ENCODE measurements at places on chromosomes 11 and 22. TPM values are rescaled to one million over a fixed set of nuclear protein-coding genes. Genes with fewer than 3 reads are reported as not detected.

Gene RNF169
- 4.7 TPM for total RNA-seq

Gene MRTFA
- 47.9 TPM for total RNA-seq

Gene FOLH1
- total RNA-seq: not detected

Gene PGA4
- not detected for total RNA-seq

Gene TESMIN
- total RNA-seq: 5.9 TPM

Gene POU2F3
- total RNA-seq: not detected

Gene MS4A12
- not detected for total RNA-seq

Gene WNT11
- total RNA-seq: 1.4 TPM

Gene BSX
- not detected for total RNA-seq

Gene OSM
- total RNA-seq: not detected

Gene CARD18
- total RNA-seq: not detected

Gene RTN4RL2
- total RNA-seq: 127 TPM

Gene BACE1
- 8.4 TPM for total RNA-seq

Gene CD3G
- total RNA-seq: not detected

Gene TRIM34
- 3.7 TPM for total RNA-seq

Gene TMEM132A
- total RNA-seq: 160 TPM

Gene C22orf31
- total RNA-seq: not detected

Gene FBXO7
- total RNA-seq: 69.1 TPM

Gene TEAD1
- total RNA-seq: 62.9 TPM

Gene BARX2
- not detected for total RNA-seq

Gene GALNT18
- total RNA-seq: 19.7 TPM

Gene SYT7
- total RNA-seq: 0.72 TPM

Gene BATF2
- 1.0 TPM for total RNA-seq

Gene GRM5
- total RNA-seq: 0.01 TPM

Gene HDHD5
- total RNA-seq: 44.1 TPM

Gene TMEM191C
- 0.98 TPM for total RNA-seq

Gene TSPAN18
- total RNA-seq: 2.4 TPM

Gene CCDC116
- total RNA-seq: 0.06 TPM

Gene CCDC87
- 0.54 TPM for total RNA-seq

Gene OR8G5
- total RNA-seq: not detected

Gene TBX1
- total RNA-seq: 3.0 TPM

Gene ENTHD1
- total RNA-seq: not detected

Gene AP1B1
- total RNA-seq: 23.8 TPM

Gene OTOG
- total RNA-seq: not detected

Gene SCN3B
- 0.17 TPM for total RNA-seq

Gene ATG16L2
- 3.6 TPM for total RNA-seq

Gene RAB39A
- total RNA-seq: 0.66 TPM

Gene C11orf42
- not detected for total RNA-seq

Gene MUC5AC
- 2.3 TPM for total RNA-seq

Gene HTR3B
- total RNA-seq: not detected

Gene RBM4
- 136 TPM for total RNA-seq

Gene CRYBA4
- not detected for total RNA-seq

Gene SAA4
- not detected for total RNA-seq

Gene TMEM45B
- 0.13 TPM for total RNA-seq

Gene NLRP14
- not detected for total RNA-seq

Gene OR4D9
- not detected for total RNA-seq
